ENCODE measurements at places on chromosomes 4 and X.

DNA sequence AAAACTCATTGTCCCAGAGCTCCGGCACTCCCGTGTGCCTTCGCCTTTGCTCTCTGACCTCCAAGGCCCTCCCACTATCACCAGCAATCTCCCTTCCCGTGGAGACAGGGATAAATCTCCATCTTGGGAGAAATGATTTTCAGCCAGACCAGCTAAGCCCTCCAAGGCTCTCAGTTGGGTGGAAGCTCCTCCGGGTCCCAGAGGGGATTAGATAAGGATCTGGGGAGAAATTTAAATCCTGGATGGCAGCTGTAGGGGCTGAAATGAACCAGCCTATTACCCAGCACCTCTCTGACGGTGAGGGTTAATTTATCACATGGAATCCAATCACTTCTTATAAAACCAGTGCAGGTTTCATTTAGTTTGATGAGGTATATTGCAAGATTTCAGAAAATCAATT, 366.2 kb downstream of the FBXW7 start:
- DNase-seq: no peak

DNA sequence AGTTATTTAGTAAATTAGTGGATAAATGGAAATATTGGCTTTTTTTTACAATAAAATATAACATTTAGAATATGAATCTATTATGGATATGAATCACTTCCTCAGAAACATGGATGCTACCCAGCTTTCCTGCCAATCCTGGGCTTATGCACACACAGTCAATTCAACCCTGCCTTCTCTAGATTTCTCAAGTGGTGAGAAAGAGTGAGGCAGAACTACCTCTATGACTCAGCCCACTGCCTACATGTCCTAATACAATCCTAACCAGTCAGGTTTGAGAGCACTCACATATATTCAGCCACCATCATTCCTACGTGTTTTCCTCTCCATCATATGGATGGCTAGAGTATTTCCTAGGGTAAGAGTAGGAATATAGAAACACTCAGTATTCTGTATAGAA, 91.1 kb upstream of the ANKRD50 start:
- no peak for DNase-seq

DNA sequence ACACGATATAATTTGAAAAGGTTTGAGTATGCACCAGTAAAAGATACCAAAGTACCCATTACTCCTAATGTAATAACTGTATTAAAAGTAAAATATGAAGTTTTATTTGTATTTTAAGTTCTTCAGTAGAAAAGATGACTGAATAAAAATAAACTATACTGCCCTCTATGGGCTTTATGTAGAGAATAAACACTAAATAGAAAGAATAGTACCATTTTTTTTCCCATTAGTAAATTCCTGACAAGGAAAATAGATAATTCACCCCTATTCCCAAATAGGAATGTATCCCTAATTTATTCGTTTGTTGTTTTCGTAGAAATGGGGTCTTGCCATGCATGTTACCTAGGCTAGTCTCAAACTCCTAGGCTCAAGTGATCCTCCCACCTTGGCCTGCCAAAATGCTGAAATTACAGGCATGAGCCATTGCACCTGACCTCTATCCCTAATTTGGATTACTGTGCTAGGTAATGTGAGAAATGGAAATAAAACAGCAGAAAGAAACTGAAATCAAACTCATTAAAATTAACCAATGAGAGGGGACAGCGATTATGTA, 73.6 kb upstream of the COX18 start:
- DNase-seq: no peak

- no peak for DNase-seq
These were observed 3.7 kb upstream of the FAT1 start for GRCh38 chr4:186727169-186727976.

GRCh38 chr4:169941141-169941540, 85.1 kb downstream of the MFAP3L start:
- DNase-seq: no peak

DNA sequence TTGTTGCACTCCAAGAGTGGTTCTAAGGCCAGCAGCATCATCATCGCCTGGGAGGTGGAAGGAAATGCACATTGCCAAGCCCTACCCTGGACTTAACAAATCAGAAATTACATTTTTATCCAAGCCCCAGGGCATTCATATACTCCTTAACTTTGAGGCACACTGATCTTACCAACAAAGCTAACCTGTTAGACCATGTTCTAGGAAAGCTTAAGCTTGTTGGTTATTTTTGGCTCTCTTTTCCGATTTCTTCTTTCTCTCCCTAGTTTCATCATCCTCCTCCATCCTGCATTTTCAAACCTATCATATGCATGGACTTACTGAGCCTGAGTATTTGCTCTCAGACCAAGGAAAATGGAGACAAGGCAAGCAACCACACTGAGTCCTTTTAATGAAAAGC, 133.4 kb downstream of the OPHN1 start:
- no peak for DNase-seq
